Renal cortical epithelial cell (primary cell): ENCODE measurements at places on chromosomes 3 and 15.

GRCh38 chr3:111971533-111972130 is 7.2 kb upstream of the ABHD10 start:
- peak; percentile 76 for DNase-seq

- no peak for DNase-seq
Measured at GRCh38 chr3:15271785-15272381, 60.5 kb downstream of the SH3BP5 start.

DNA sequence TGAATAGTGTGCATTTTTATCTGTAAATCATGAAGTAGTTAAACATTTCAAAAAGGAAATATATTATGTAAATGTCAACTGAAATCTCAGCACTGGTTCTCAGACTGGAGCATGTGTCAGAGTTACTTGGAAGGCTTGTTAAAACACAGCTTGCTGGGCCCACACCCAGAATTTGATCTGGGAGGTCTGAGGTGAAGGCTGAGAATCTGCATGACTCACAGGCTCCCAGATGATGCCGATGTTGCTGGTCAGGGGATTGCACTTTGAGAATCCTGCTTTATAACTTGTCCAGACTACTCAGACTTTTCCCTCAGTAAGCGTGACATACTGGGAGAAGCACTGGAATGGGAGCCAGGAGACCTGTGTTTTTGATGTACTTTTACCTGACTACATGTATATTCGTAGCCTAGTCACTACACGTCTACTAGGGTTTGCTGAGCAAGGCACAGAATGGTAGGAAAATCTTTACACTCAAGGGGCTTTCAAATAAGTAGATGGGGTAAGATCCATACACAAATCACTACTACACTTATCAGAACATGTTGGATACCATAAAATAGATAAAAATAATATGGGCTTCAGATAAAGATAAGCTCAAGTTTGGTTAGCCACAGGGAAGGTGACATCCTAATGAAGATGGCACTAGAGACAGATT is 77.1 kb upstream of the MEX3B start:
- DNase-seq, result peak; percentile 94

DNA sequence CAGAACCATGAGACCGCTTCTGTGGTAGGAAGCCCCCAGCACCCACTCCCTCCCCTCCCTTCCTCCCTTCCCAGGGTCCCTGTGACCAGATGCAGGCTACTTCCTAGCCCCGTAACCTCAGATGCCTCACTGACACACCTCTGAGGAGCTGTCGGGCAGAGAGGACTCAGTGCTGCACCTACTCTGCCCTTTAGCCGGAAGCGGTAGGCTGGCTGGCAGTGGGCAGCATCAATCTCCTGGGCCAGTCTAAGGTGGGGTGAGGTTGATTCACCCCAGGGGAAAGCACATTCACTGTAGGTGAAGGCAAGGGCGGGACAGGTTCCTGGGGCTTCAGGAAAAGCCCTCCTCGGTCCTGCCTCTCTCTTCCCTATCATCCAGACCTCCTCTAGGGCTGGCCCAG is 19.1 kb downstream of the CSRNP1 start:
- no peak for DNase-seq

DNA sequence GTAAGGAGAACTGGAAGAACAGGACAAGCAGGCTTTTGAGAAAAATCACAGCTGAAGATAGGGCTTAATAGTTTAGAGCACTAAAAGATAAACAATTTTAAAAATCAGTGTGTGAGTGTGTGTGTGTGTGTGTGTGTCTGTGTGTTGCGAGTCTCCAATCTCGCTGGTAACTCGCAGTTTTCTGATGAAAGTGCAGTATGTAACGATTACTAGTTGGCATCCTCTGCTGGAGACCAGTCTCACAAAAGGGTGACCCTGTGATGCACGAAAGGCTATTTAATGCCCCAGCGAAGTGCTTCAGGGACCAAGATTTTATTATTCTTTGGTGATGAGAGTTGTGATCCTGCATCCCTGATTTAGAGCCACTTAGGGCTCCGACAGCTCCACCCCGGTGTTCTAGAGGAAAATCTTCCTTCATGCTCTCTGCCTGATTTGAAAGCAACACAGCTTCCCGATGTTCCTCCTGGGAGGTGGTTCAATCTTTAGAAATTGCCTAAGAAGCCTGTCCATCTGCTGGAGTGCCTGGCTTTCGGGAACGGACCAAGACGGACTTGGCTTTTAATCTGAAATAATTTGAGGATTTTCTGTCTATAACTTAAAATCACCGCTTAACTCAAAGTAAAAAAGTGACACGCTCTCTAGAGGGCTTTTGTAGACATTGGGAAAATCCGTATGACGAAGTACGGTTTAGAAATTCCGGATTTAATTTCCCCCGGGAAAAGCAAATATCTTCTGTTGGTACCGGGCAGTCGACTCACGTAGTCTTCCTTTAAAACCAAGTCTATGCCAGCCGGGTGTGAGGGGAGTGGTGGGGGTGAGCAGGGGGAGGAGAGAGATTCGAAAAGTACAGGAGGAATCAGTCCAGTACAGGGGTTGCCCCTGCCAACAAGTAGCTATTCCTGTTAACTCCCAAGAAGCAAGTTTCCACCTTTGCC is 1.1 kb upstream of the ALCAM start:
- peak; percentile 64 for DNase-seq

- DNase-seq, result no peak
Measured at GRCh38 chr15:85972805-85973540, 106.7 kb upstream of the AGBL1 start.

DNA sequence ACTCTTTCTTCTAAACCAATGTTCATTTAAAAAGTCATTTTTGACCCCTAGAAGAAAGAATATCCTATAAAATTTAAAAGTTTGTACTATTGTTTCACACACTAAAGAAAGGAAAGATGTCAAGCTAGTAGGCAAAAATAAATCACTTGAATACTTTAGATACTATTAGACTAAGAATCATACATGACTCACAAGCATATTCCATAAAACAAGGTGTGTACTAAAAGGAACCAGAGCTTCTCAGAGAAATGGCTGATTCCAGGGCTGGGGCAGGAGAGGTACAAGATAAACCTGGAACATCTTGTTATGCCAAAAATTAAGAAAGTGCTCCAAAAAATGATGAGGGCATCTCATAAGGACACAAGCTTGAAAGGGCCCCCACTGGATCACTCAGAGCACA is 8.7 kb downstream of the DLG1 start:
- DNase-seq, result peak; percentile 50

DNA sequence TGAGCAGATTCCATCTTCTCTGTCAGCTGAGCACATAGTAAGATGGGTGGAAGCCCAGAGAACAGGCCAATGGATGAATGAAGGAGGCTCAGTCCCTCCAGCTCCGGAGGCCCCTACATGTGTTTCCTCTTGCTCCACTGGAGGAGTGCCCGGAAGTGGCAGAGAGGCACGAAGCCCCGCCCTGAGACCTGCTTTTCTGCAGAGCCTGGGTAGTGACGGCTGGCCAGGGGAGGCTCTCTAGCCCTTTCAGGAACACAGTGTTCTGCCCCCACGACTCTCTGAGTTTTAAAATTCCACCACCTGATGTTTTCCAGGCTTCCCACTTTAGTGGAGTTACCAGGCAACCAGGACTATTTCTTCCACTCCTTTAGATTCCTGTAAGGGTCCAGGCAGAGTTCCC is 149.4 kb upstream of the SLC6A11 start:
- no peak for DNase-seq
